ENCODE measurements at places on chromosomes 7 and 10.

DNA sequence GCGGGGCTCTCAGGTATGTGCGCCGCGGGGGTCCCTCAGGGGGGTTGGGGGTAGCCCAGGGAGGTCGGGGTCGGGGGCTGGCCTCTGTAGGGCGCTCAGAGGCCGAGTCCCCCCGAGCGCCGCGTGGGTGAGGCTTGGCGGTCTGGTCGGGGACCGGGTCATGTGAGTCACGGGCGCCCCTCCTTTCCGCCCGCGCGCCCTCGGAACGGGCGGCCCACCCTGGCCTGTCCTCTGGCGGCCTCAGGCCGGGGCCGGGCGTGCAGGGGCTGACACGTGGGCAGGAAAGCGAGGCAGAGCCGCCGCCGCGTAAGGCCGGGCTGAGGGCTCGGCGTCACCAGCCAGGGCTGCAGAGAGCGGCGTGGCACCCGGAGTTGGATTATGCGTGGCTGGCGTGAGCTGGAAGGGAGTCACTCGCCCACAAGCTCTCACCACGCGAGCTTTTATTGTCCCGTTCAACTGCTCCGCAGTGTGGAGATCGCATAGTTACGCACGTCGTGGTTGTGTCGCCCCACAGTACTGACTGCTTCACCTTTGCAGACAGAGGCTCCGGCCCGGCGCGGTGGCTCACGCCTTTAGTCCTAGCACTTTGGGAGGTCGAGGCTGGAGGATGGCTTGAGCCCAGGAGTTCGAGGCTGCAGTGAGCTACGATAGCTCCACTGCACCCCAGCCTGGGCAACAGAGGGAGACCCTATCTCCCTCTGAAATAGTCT lies 385 bp downstream of the SHLD2 start:
- peak; percentile 50 for DNase-seq

GRCh38 chr7:6533893-6534495 lies 17.3 kb downstream of the GRID2IP start:
- no peak for DNase-seq

- DNase-seq, result no peak
Measured at GRCh38 chr7:22417841-22418240, 60.9 kb upstream of the RAPGEF5 start.

GRCh38 chr10:130630135-130630534 lies 493.9 kb downstream of the GLRX3 start:
- no peak for DNase-seq

- no peak for DNase-seq
Measured at GRCh38 chr10:65419629-65420028, 1506.2 kb upstream of the LRRTM3 start.

DNA sequence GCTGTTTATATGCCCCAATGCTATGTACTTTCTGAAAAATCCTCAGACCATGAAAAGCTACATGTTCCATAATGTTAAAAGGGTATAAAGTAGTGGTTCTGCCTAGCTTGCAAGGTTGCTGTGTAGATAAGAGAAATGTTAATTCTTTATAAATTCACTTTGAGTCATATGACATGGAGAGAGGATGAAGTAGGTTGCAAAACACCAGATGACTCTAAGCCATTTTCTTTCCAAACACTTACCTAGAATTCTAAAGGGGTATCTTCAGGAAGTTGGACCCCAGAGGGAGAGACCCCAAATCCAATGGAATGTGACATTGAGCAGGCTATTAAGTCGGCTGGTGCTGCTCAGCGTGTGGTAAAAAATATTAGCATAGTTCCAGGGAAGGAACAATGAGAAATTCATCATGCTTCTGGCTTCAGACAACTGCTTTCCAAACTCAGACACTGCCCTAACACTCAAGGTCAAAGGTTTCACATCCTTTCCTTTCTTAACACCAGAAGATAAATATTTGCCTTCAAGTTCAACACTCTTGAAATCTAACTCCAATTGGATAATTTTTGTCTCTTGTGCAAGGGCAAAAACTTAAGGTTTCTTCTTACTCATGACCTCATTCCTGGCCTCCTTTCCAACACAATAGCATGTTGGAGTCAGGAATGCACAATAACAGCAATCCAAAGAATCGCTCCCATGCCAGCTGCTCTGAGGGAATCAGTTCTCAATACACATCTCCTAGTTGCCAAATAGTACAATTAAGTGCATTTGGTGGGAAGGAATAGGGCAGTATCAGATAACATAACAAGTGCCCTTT lies 100.7 kb upstream of the AFAP1L2 start:
- no peak for DNase-seq

DNA sequence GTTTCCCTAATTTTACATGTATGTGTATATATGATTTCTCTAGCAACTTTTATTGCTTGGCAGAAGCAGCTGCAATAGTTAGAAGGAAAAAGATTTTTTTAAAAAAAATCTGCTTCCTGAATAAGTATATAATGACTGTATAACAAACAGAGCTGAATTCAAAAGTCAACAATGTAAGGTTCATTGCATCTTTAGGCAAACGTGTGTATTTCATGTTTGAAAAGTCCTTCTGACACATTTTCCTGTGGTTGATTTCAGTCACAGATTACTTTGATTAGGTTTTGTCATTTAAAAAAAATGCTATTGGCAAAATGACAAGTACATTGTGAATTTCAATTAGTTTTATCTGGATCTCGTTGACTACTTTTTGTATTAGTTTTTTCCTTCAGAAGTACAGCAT lies 231.0 kb downstream of the CSTF2T start:
- DNase-seq, result no peak

GRCh38 chr7:17152721-17153120 lies 145.7 kb upstream of the AHR start:
- DNase-seq, result no peak

DNA sequence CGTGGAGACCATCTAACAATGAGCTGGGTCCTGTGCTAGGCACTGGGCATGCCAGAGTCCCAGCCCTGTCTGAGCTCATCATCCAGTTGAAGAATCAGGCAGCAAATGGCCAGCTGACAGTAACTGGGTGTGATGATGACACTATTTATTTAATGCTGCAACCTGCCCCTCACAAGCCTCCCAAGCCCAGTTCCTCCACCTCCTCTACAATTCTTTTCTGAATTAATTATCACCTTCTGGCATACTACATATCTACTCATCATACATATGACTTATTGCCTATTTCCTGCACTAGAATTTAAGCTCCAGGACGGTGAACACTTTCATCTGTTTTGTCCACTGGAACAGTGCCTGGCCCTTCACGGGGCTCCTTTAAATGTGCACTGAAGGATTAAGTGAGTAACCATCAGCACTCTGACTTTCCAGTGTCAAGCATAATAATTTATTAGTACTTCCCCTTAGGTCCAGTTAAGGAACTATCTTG lies 96.7 kb upstream of the LAMB4 start:
- no peak for DNase-seq

DNA sequence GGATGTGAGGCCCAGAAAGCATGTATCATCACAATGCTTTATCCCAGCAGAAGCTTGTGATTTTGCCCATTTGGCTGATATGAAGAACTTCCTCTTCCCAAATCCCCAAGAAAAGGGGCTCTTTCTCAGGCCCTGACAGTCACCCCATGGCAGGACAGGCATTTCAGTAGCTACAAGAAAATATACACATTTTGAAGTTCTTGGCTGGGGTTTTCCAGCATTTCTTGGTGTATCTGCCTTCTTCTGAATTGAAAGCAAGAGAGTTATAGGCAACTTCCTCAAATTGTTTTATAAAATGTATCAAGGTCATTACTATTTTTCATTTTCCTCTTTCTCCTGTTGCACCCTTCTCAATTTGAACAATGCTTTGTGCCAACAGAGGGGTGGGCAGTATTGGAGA lies 63.3 kb upstream of the PDLIM1 start:
- DNase-seq, result no peak

GRCh38 chr10:27485368-27485767 lies 18.7 kb upstream of the RAB18 start:
- DNase-seq, result no peak
